AG10803 (cell line): ENCODE measurements at places on chromosomes 16 and 17.

DNA sequence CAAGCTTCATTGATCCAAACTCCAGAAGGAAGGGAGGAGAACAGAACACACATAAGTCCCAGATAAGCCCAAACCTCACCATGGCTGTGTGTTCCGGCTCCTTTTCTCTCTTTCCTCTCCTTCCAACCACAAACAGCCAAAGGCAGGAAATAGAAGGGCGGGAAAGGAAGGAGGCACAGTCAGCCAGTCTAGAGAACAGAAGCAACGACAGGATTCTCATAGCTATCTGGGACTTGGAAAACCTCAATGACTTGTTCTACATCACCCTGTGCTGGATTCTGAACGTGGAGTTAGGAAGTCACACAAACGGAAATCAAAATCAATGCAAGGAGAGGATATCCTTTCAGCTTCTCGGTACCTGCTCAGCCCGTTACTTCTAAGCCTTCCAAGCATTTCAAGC is 9.0 kb downstream of the CRK start:
- no peak for DNase-seq

GRCh38 chr17:67137860-67138259 is 93.5 kb downstream of the CACNG1 start:
- DNase-seq: no peak

DNA sequence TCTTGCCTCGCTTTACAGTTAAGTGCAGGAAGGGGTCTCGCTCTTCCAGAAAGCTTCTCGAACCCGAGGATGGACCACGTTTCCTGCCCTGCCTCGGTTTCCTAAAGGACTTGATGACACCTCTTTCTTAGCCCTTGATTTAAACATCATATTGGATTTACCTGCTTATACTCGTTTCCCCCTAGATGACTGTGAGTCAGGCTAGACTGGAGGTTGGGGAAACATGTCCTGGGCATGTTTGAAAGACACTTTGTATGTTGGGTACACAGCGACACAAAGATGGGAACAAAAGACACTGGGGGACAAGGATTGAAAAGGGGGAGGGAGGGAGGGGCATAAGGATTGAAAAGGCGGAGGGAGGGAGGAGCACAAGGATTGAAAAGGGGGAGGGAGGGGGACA is 30.0 kb downstream of the SDK2 start:
- DNase-seq: no peak

GRCh38 chr16:82784573-82784968 is 157.8 kb downstream of the CDH13 start:
- DNase-seq: no peak

- DNase-seq: peak; percentile 82
Measured at GRCh38 chr16:1610071-1610898, 1.6 kb downstream of the IFT140 start.

- DNase-seq: peak; percentile 25
Measured at GRCh38 chr17:45431531-45432404, 902 bp downstream of the ARHGAP27 start.

DNA sequence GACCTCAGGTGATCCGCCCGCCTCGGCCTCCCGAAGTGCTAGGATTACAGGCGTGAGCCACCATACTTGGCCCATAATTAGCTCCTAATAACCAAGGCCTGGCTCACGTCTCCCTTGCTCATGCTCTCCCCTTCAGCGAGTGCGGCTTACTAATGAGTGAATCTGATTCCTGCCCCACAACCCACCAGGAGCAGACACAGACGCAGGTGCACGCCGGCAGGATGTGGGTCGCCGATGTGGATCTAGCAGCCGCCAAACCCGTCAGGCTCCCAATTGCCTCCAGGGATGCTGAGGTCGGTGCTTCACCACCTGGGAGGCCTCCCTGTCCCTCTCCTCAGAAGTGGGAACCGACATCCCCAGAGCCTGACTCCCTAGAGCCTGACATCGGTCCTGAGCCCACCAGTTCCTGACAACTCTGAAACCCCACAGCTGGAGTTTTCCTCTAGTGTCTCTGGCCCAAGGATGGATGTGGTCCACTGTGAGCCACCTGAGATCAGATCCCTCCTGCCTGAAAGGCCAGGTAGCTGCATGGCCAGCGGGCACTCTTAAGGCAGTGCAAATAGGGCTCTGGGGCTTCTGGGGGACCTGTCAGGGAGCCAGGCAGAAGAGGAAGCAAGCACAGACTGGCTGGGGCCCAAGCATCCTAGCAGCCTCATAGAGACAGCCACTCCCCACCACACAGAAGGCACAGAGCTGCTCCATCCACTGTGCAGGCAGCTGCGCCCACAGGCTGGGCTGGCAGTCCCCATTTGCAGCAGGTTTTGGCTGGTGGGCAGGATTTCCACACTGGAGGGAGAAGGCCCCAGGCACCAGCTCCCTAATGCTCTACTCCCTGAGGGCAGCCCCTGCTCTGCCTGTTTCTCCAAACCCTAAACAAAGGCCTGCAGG is 10.8 kb downstream of the EXOC7 start:
- no peak for DNase-seq

DNA sequence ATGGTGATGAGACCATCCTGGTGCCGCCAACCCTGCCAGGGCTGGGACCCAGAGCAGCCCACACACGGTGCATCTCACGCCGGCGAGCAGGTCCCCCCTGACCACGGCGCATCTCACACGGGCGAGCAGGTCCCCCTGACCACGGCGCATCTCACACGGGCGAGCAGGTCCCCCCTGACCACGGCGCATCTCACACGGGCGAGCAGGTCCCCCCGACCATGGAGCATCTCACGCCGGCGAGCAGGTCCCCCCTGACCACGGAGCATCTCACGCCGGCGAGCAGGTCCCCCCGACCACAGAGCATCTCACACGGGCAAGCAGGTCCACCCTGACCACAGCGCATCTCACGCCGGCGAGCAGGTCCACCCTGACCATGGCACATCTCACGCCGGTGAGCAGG is 59.2 kb downstream of the MRM3 start:
- no peak for DNase-seq

DNA sequence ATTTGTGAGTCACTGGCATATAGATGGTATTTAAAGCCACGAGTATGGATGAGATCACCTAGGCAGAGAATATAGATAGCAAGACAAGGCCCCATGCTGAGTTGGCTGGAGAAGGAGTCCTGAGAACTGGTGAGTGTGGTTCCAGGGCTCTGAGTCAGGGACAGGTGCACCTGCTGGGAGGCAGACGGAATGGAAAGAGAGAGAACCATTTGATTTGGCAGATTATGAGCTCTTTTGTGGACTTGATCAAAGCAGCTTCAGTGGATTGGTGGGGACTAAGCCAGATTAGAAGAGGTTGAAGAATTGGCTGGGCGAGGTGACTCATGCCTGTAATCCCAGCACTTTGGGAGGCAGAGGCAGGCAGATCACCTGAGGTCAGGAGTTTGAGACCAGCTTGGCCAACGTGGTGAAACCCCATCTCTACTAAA is 4.3 kb upstream of the C16orf92 start:
- no peak for DNase-seq

DNA sequence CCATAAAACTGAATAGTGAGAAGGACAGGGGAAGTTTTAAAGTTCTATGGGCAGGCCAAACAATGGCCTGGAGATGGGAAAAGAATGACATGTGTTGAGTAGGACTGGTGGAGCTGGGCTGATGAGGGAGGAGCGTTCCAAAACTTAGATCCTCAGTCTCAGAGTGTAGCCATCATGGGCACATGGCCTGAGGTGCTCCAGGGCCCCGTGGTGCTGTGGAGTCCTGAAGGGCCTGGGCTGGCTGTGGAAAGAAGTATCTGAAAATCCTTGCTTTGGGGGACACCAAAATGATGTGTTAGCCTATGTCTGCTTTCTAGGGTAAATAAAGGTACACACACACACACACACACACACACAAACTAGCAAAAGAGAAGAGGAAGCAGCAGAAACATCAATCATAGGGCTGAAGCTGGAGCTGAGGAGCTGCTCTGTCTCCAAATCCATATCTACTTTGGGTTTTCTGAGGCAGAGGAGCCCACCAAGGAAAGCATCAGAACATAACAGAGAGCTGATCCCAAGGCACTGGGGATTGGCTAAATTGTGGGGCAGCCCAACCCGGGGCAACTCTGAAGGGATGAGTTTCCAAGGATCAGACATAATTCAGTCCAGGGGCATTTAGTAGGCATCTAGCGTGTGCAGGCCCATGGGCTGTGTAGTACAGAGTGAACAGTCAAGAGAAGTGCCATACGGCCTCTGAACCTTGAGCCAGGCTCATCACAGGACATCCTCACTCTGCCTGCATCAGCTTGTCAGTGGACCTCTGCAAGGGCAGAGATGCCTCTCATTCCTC is 85.2 kb downstream of the C16orf78 start:
- no peak for DNase-seq

- DNase-seq: no peak
Measured at GRCh38 chr17:3556239-3556915, 1.2 kb downstream of the TRPV3 start.

DNA sequence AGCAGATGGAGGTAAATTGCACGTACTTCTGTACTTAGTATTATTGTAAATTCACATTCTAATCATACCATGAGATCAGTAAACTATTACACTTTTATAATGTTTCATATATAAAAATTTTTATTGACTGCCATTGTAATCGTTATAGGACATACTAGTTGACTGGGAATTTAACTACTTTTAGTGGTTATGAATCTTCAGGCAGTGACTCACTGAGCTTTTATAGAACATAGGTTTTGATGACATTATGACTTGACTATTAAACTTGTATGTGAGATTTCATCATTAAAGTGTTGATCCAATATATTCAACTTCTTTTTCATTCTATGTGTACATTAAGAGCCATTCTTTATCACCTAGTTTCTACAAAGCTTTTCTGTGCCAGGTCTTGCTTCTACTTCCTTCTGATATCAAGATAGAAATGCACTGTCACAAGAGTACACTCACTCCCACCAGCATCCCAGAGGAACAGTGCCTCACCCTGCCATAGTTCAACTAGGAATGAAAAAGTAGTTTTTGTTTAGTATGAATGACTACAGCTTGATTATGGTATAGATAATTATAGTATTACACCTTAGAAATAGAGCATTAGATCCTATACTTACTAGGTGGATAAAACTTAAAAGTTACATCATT is 142.4 kb upstream of the RBL2 start:
- DNase-seq: peak; percentile 13

DNA sequence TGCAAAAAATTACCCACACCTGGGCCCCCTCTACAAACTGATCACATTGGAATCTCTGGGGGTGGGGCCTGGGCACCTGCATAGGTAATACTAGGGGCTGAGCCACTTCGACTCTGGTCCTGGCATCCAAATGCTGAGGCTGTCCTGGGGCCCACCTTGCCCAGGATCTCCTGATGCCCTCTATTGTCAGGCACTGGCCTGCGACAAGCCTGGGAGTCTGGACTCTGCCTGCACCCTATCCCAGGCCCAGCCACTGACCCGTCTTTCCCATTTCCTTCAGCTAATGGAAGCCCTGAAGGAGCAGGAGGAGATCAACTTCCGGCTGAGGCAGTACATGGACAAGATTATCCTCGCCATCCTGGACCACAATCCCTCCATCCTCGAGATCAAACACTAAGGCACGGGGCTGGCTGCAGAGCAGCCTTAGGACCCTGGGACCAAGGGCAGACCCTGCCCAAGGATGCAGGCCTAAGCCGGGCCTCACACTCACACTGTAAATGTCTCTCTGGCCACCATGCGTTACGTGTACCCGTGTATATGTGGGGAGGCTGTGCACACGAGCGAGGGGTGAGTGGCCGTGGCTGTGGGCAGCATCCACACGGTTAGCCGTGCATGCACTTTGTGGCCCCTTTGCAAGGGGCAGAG is 140.0 kb downstream of the RAB11FIP4 start:
- no peak for DNase-seq

GRCh38 chr17:20852239-20852989 is 190.4 kb downstream of the USP22 start:
- DNase-seq: no peak

DNA sequence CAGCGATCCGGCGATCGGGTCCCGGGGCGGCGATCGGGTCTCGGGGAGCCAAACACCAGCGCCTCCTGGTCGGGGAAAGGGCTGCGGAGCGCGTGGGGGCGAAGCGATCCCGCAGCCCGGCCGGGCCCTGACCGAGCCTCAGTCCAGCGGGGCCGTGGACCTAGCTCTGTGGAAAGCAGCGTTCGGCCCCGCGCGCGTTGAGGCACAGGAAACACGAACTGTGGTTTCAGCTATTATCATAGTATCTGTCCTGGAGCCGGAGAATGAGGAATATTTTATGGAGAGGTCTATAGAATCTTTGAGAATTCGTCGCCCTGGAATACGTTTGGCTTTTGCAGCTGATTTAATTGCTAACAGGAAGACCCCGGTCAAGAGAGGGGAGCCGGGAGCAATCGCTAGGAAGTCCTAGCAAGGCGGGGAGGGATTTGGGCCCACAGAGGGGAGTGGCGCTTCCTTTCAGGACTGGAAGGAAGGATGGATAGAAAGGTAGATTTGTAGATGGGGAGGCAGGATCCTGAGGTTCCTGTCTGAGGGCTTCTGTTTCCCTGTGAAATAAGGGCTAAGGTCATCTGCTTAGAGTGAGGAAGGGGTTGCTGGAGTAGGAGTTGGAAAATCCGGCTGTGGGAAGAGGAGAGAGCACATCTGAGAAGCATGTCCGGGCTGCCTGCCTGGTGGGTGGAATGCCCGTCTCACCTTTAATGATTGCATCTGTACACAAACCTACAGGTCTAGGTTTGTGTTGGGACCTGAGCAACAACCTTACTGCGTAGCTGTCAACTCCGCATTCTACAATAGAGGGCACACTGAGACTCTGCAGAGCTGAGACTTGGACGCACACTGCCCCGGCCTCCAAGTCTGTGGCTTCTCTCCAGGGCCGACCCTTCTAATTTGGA is 770 bp downstream of the CCNF start:
- DNase-seq: no peak

- DNase-seq: peak; percentile 17
Measured at GRCh38 chr17:69812240-69812837, 262.7 kb upstream of the KCNJ16 start.

DNA sequence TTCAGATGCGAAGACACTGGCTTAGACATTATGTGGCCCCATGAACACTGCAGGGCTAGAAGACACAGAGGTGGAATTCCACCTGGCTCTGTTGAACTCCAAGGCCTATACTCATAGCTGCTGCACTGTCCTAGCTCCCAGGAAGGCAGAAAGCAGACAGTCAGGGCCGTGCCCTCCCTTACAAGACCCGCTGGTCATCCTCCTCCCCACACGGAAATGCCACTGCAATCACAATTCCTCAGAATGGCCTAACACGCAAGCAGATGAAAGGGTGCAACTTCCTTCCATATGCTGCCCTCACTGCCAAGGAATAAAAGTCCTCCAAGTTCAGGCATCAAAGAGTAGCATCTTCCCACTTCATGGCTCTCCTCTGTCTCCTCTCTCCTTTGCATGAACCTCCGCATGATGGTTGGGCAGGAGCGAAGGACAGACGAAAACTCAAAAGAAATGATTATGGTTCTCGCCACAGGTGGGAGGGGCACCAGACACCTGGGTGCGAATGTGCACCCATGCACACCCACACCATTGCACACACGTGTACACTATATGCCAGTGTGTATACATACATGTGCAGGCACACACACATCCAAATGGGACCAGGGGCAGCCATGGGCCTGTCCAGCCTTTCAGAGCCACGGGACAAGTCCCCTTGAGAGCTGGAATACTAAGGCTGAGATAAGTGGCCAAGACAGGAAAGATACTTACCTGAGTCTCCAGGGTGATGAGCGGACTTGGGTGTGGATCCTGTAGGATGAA is 113.3 kb downstream of the XYLT1 start:
- no peak for DNase-seq

GRCh38 chr17:78879635-78880186 is 23.3 kb downstream of the CEP295NL start:
- DNase-seq: peak; percentile 96
